Karpas-422 (cell line): ENCODE measurements at places on chromosomes 7 and 10.

DNA sequence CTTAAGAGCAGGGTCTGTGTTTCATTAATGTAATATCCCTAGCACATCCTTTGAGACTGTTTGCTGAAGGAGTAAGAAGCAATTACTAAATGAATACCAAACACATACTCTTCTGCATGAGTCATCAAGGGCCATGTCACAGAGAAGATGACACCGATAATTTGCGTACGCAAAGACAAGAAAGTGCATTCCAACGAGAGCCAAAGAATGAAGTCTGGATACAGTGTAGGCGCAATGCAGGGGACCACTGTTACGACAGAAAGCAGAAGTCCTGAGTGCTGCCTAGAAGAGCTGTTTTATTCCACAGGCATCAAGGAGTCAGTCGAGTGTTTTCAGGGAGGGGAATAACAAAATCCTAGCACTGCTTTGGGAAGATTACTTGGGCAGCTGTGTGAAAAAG, 62.7 kb downstream of the VPS41 start:
- DNase-seq: no peak

GRCh38 chr7:130845581-130846085, 111.6 kb upstream of the KLF14 start:
- DNase-seq: no peak

DNA sequence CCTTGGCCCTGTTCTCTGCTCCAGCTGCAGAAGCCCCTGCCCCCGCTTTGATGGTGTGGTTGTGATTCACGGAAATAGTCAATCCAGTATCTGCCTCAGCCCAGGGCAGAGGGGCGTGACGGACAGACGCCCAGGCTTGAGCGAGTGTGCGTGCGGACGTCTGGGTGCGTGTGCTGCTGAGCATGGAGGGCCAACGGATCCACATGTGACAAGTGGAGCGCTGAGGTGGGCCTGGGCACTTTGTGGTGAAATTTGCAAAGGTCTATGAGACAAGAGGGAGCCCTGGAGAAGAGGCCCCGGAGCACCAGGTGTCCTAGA, 94.4 kb downstream of the WDR37 start:
- no peak for DNase-seq

DNA sequence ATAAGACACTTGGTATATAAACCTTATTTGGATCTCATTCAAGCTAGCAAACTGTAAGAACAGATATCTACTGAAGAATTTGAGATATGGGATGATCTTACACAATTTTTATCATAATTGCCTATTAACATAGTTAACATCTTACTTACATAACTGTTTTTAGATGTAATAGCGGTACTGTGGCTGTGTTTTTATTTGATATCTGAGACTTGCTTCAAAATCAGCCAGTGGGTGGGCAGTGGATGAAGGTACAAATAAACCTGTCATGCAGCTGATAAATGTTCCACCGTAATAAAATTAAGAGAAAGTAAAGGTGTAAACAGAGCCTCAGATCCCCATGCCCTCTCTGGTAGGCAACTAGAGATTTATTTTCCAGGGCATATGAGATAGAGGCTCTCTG, 28.4 kb upstream of the PTPRN2 start:
- DNase-seq: no peak

DNA sequence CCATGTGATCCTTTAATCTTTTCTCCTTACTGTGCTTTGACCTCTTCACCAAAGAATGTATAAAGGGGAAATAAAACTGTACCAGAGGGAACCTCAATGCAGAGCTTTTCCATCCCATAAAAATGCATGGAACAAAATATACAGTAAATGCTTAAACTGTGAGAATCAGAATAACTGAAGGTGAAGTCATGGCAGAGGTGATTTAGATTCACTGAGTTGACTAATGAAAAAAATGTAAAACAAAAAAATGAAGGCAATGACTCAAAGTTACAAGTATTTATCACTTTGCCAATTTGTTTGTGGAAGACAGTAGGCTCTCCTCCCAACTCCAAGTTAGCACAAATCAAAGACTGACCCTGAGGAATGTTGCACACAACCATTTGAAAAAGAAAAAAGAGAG, 1331.6 kb upstream of the SORCS1 start:
- no peak for DNase-seq

DNA sequence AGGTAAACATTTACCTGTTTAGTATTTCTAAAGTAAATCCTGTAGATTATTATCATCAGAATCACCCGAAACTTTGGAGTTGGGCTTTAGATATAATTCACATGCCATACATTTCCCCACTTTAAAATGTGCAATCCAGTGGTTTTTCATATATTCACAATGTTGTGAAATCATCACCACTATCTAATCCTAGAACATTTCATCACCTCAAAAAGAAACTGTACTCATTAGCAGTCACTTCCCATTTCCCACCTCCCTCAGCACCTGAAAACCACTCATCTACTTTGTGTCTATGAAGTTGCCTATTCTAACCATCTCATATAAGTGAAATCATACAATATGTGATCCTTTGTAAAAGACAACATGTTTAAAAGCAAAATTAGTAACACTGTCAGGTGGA, 182.6 kb downstream of the FZD1 start:
- DNase-seq: no peak

DNA sequence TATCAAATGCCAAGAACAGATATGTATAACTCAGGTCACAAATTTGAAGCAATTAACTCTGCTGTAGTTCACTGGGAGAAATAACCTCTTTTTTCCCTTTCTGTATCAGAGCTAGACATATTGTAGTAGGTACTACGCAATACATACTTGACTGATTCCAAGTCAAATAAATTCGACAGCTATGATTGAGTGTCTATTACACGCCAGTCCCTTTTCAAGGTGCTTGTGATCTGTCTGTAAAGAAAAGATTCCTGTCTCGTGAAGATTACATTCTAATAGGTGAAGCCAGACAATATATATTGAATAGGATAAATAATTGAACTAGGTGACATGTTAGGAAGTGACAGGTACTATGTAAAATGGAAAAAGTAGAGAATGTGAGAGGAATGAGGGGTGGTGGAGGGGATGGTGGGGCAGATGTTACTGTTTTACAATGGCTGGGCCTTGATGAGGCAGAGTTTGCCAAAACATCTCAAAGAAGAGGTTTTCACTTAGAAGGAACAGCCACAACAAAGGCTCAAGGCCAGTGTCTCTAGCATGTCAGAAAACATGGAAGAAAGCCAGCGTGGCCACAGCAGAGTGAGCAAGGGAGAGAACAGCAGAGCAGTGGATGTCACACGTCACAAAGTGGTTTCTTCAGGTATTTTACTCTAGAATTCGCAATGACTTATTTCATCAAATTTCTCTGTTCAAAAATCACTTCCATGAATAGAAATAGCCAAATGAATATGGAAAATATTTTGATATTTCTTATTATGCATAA, 282.6 kb upstream of the CACNA2D1 start:
- no peak for DNase-seq
